Thymus (tissue), 14 donors: ENCODE measurements at places on chromosomes 5 and 9. TPM values are rescaled to one million over a fixed set of nuclear protein-coding genes. Genes with fewer than 3 reads are reported as not detected.

DND1 gene
- total RNA-seq, result 0.52 TPM

IRF1 gene
- total RNA-seq, result 34.7 TPM

CORO2A gene
- 5.1 TPM for total RNA-seq

ENHO gene
- total RNA-seq, result 0.47 TPM

HSPB3 gene
- total RNA-seq, result 0.94 TPM

RFX3 gene
- total RNA-seq, result 5.1 TPM

FASTKD3 gene
- total RNA-seq, result 14.4 TPM

DNA sequence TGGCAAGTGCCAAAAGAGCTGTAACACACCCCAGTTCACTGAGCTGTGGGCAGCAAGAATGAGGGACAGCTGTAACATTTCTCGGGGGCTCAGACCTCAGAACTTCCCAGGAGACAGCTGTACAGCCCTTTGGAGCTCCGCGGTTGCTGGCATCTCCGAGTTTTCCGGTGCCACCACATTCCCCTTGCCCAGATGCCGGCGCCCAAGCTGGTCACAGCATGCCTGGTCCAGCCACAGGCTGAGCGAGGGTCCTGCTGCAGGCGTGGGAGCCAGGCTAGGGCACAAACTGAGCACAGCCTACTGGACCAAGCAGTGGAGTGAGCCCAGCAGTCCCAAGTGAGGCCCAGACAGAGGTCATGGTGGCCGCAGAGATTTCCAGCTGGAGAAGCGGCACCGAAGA is 797.7 kb upstream of the EDIL3 start:
- no peak for DNase-seq

GRCh38 chr5:31470608-31471007 is 61.3 kb downstream of the DROSHA start:
- no peak for DNase-seq

DNA sequence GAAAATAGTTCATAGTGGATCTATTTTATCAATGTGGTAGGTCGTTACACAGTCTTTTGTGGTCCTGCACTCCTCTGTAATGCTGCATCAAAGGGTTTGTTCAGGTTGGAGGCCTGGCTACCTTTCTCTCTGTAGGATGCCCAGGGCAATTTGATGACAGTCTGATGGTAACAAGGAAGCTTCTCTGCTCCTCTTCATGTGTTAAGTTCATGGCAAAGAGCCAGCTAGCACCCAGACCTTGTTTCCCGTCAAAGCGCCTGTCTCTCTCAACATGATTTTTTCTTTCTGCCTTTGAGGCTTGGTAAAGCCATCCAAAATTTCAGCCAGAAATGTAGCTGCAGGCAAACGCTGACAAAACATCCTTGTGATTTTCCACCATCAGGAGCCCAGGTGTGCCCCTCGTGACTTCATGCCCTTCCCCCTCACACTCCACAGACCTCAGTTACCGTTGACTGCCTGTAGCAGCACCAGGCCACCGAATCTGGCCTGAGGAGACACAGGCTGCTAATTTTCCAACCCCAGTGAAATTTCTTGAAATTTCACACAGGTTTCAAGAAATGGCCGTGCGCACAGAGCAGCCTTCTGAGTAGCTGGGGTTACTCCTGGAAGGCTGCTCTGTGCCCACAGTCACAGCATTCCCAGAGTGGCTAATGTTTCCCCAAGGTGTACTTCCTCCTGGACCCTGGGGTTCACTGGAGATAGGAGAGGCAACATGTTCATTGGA is 292.7 kb downstream of the CWC27 start:
- DNase-seq, result no peak

DNA sequence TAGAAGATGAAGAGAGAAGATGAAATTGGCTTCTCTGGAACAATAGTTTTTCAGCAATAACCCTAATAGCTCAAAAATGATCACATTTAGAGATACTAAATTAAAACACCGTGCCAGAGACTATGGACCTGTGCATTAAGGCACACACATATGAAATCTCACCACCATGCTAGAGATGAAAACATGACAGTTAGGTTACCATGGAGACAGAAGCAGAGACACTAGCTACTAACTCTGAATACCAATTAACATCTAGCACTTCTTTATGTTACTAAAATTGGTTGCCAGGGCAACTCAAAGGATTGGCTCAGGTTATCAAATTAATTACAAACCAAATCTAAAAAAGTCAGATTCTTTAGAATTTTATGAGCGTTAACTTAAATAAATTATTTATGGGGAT is 337.7 kb downstream of the PLK2 start:
- DNase-seq, result no peak

DNA sequence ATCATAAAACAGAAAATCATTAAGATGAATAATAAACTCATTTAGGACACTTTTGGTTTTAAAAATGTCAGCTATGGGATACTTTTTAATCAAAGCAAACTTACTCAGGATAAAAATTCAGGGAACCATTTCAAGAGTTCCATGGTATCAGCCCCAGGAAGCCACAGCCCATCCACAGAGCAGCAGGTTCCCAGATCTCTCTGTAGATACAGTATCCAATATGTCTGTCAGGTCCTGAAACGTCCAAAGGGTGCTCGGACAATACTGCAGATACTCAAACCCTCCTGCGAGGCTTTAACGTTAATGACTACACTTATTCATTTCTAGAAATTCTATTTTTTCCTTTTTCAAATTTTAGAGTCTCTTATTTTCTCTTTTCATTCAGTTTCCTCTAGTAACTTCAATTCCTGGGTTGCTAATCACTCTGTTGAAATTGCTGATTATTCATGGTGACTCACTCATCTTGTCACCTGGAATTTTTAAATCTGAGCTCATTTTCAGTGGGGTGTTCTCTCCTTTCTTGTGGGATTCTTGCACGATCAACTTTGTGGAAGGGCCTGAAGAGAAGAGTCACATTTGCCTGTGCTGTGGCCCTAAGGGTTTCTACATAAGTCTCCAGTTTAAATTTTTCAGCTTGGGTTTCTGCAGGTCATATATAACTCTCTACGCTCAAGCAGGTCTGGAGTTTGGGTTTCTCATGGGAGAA is 435.8 kb downstream of the CTNND2 start:
- no peak for DNase-seq

- DNase-seq, result no peak
Observed at GRCh38 chr5:147361441-147362175, 126.8 kb downstream of the STK32A start.

DNA sequence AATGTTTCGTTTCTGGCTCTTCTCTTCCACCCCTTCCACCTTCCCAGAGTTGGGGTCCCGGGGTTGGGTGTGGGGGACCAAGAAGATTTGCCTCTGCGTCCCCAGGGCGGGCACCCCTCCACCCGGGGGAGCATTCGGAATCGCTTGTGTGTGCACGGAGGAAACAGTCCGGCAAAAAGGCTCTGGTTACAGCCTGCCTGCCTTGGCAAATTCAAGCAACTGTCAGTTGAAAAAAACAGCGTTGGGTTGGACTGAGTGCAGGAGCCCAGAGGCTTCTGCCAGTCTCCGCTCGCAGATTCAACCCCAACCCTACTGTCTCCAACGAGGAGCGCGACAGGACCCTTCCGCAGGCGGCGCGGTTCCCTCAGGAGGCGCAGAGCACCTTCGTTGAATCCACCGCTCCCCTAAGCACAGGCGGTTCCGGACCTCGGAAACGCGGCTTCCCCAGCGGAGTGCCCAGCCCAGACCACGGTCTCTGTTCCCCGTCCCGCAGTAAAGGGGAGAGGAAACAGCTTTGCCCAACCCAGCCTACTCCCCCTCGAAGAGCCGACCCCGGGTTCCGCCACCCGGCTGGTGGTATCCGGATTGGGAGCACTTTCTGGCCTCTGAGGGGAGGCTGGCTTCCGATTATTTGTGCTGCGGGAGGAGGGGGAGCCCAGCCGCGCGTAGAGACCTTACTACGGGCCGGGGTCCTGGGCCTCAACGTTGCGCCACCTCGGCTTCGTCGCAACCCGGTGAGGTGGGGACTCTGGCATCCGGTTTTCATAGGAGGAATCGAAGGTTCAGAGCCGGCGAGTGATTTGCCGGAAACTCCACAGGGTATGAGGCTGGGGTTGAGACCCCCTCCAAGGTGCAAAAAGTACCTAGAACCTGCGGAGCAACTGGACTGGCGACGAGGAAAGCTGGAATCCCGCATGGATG is 9.6 kb downstream of the LHX6 start:
- DNase-seq, result no peak

- no peak for DNase-seq
Observed at GRCh38 chr5:145689235-145689634, 145.9 kb downstream of the PRELID2 start.

DNA sequence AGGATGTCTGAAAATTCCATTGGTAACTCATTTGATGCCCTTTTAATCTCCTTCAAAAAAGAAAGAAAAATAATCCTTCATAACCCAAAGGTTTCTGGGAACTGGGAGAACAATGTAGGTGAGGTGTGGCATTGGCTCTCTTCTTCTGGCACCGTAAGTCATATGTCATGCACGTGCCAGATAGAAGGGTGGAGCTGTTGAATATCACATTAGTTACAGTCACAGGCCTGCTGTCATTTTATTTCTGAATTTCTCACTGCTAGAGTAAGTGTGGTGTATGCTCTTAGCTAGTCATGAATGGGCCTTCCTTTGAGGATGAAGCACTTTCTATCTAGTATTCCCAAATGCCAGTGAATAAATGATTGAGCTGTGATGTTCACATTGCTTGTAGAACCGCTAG is 201.8 kb upstream of the SGCD start:
- no peak for DNase-seq

DNA sequence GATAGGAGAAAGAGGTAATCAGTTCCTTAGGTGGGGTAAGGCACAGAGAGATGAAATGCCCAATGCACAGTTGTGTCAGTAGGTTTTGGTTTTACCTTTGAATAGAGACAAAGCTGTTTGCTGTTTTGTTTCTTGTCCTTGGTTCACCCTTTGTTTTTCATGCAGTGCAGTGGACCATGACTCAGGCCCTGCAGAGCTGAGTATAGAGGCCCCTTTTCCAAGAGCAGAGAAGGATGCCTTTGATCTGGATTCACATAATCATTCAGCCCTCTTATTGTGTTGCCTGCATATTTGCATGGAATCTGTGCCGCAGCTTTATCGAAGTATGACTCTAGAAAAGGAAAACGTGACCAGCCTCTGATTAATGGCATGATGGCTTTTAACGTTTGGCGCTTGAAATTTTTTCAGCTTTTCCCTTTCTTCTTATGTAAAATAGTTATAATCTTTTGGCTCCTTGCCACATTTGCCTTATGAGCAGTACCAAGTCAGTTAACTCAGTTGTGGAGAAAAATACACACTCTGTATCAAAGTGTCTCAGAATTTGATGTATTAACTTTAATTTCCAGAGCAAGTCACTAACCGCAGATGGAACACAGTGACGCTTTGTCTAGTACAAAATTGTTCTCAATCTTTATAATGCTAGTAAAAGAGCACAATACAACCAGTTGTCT is 197.6 kb downstream of the KDM4C start:
- no peak for DNase-seq

- no peak for DNase-seq
Observed at GRCh38 chr9:134942788-134943184, 25.1 kb upstream of the FCN1 start.

GRCh38 chr5:180847026-180847425 is 14.1 kb downstream of the ZFP62 start:
- DNase-seq, result no peak

DNA sequence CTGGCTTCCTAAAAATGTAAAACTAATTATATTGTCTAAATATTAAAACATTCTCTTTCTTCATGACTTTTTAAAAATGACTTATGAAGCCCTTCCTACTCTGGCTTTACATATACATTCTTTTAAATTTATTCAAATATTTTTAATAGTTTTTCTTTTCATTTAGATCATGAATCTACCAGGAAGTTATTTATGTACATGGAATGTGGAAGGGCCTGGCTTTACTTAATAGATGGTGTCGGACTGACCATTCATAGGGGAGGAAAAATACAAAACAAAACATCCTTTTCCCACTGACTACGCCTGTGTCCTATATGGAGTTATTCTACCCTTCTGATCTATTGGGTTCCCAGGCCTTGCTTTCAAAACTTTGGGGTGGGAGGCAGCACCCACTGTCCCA is 129.8 kb downstream of the MACROH2A1 start:
- DNase-seq, result no peak

DNA sequence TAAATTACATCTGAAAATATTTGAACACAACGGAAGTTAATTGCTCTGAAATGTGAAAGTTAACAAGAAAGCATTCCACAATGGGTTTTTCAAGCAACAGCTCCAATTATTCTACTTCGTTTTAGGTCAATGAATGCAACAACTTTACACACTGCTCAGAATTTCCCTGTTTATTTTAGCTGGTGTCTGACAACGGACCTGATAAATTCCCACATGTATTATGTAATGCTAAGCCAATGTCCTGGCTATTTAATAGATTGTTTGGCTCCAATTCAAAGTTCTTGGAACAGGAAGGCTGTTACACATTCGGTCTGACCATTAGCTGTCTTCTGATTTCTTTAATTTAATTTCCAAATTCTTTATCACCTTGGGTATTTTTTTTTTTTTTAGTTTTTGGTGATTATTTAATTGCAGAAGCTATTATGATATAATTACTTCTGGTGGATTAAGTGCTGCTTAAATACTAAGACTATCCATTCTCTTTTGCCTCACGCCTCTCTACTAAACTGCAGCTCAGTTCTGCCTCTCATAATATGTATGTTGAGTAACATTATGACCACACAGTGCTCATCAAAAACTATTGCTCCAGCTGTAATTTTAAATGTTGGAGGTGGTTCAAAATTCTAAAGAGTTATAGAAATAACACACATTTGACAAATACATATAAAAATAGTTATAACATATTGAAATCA is 57.9 kb downstream of the MEF2C start:
- no peak for DNase-seq

DNA sequence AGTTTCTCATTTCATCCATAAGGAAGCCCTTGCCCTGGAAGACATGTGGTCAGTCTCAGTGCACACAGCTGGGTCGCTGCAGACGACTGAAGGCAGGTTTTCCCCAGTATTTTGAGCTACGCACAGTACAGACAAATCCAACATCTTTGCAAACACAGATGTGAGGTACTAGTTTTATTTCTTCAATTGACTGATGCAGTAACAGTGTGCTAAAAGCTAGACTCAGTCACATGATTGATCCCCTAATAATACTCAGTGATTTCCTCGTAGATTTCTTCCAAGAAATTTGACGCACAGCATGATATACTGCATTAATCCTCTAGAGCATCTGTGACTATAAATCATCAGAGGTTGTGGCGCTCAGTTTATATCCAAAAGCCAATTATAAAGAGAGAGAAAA is 346.1 kb downstream of the DIRAS2 start:
- DNase-seq, result no peak

DNA sequence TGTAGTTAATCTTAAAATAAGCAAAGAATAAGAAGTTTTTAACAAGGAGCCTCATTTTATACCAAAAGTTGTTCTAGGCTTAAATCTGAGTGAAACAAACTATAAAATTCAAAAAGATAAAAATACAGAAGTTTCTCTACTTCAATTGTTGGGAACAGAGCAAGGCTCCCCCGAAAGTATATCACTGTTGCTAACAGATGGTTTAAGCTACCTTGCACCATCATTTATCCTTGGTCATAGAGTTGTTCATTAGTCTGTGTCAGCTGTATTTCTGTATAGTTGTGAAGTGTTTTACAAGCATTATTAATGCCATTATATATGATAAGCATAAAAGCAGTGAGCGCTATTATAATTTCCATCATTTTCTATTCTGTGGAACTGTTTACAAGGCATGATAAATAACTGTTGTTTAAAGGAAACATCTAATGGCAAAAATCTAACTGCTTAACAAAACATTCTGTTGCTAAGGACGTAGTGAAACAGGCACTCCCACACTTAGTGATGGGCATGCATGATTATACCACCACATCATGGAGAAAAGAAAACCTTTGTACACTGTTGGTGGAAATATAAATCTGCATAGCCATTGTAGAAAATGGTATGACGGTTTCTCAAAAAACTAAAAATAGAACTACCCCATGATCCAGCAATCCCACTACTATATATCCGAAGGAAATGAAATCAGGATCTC is 23.3 kb upstream of the ACO1 start:
- DNase-seq, result no peak

GRCh38 chr9:125603478-125604021 is 103.5 kb downstream of the MAPKAP1 start:
- no peak for DNase-seq
